Cerebellum (tissue), 4 donors: ENCODE measurements at places on chromosomes 4 and X.

GRCh38 chr4:22607382-22607781 is 85.4 kb upstream of the GBA3 start:
- no peak for DNase-seq

GRCh38 chr4:14671146-14671545 is 331.1 kb upstream of the CPEB2 start:
- no peak for DNase-seq

DNA sequence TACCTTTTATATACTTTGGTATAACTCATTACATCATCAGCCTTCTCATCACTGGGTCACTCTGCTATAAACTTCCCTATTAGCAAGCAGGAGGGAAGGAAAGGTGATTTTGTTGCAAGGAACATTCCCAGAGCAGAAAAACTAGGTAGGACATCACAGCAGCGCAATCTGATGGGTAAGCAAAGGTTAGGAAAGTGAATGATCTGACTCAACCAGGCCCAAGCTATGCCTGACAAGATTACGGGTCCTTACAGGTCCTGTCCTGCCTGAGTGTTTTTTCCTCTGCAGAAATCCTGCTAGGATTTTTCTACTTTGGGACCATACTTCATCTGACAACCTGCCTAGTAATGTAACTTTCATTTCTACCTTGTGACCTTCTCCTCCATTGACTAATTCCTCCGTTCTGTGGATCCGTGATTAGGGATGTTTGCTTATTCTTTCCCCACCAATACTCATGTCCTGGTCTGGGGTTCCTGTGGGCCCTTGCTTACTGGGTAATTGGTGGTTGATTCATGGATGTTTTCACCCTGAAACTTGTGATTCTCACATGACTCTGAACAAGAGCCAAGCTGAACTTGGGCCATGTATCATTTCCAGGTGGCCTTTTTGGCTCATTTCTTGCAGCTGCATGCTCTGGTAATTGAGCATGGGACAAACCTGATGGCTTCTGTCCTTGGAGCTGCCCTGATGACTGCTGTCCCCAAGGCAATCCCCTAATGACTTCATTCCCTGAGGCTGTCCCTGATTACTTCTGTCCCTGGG is 111.9 kb upstream of the KIT start:
- no peak for DNase-seq

GRCh38 chrX:12867685-12868084 is 813 bp downstream of the TLR7 start:
- no peak for DNase-seq

DNA sequence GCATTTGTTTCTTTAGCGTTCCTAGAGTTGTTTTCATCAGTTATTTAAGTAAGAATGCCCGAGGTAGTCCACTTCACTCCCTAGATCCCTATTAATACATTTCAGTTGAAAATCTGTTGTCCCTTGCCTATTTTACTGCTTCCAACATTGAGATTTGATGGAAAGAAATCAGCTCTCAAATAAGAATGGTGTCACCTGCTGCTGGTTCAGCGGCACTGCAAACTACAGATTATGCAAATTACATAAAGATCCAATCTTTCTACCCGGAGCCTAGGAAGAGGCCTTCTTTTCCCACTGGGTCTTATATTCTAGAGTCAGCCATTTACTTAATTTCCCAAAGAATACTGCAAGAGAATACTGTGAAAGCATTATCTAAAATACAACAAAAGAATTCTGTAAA is 597.6 kb upstream of the MAGEB2 start:
- no peak for DNase-seq

GRCh38 chr4:181677621-181678020 is 565.6 kb upstream of the TENM3 start:
- no peak for DNase-seq
